HAP-1 (cell line): ENCODE measurements at places on chromosomes 3 and 15.
A peak's percentile ranks its signal among the peaks of the same experiment; 100 is the strongest.

DNA sequence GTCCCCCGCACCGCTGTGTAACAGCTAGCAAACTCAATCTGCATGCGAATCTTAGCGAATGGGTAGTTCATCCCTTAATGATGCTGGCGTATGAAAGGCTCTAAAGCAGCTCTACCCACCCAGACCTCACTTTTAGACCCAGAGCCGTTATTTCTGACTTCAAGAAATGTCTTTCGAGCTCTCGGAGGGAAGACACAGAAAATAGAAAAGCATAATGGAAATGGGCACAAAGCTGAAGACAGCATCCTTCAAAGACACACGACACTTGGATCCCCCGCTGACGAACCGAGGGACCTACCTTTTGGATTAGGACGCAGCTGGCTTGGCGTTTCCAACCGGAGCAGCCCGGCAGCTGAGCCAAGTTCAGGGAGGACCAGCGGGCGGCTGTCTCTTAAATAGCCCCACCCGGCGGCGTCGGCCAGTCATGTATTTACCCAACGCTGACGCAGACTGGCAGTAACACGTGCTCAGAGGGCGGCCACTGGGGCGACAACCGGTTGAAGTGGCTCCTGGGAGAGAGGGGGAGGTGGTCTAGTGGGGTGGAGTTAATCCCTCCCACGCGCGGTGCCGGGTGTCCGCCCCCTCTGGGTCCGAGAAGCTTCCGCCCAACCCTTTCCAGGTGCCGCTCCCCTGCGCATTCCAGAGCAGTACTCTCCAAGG, 1.5 kb downstream of the CCK start:
- peak; percentile 11 for DNase-seq

GRCh38 chr3:169628567-169628966, 34.9 kb downstream of the MECOM start:
- no peak for DNase-seq

DNA sequence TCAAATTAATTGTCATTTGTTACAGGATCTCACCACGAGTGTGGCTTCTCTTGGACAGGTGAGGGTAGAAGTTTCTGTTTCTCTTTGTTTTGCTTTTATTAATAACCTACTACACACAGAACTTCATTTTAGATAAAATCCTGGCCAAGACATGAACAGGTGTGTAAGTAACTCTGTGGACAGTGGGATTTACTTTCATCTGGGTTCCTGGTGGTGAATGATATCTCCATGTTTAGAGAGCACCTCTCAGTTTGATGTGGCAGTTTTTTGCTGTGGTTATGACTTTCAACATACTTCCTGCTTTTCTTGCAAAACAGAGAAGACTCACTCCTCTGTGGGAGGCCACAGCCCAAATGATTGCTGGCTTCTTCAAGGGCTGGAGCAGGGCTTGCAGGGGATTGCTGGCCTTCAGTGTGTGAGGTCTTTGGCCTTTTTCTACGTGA, 71.1 kb upstream of the XCR1 start:
- no peak for DNase-seq

DNA sequence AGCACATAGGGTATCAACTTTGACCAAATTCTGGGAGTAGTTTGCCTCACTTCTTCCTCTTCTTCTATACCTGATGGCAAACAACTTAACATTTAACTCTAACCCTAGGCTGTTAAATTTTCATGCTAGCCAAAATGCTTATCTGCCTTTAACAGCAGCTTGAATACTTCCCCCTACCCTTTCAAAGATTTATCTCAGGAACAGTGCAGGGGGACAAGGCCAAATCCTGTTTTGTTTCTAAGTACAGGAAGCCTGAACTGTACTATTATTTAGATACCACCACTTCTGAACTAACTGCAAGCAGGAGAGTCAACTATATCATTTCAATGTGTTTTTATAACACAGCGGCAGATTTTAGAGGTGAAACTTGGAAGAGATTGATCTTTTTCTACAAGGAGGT, 104.0 kb upstream of the CNTN6 start:
- no peak for DNase-seq

GRCh38 chr15:70528270-70528706, 235.1 kb downstream of the UACA start:
- DNase-seq, result no peak

- peak; percentile 17 for DNase-seq
Measured at GRCh38 chr3:28916713-28917499, 364.0 kb upstream of the RBMS3 start.

GRCh38 chr15:75693501-75694240, 19.0 kb downstream of the CSPG4 start:
- DNase-seq, result no peak
